Motor neuron (in vitro differentiated cells): ENCODE measurements at places on chromosomes 12 and 14.
A peak's percentile ranks its signal among the peaks of the same experiment; 100 is the strongest.

DNA sequence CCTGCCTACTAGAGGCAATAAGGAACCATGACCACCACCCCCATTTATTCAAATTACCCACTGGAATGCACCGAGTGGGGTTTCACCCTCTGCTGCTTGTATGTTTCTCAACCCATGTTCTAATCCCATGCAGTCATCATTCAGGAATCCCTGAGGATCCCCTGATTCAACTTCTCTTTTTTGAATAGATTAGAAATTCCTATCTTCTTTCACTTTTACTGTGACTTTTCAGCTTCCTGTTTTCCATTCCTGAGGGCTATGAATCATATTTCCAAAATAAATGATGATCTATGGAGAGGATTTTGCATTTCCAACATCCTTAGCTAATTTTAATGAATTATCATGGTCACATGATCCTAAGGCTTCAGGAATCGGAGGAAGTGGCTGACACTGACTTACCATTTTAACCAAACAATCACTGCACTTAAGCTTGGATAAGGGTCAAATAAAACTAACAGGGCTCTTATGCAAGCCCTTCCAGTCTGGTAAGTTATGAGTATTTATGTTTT, 19.4 kb upstream of the P2RX4 start:
- ATAC-seq: no peak

DNA sequence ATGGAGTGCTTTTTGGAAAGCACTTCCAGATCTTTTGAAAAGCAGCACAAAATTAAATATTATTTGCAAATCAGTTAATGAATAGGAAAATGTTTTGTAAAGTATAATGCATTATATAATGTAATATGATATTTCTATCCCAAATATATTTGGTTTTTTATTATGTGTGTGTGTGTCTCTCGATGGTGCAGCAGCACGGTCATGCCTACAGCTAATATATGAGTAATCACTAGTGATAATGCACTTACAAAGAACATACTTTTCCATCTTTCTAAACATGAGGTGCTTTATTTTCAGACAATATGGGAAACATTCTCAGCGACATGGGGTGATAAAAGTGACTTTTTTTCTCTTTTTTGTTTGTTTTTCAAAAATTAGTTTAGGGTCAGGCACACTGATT, 1.3 kb upstream of the EEA1 start:
- ATAC-seq: no peak

GRCh38 chr12:19553175-19553574, 113.9 kb downstream of the AEBP2 start:
- ATAC-seq: no peak

DNA sequence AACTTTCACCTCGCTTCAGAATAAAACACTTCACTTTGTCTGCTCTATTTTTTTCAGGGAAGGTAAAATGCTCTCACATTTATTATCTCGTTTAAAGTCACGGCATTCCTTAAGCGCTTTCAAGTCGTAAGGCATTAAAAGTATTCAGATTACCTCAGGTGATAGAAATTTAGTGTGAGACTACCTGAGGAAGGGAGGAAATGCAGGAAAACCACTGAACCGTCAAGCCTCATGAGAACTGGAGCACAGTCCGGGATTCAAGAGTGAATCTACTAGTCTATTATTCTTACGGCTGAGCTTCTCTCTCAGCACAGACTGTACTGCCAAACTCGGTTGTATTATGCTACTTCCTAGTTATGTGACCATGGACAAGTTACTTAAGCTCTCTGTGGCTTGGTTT, 8.3 kb upstream of the PPFIBP1 start:
- no peak for ATAC-seq

DNA sequence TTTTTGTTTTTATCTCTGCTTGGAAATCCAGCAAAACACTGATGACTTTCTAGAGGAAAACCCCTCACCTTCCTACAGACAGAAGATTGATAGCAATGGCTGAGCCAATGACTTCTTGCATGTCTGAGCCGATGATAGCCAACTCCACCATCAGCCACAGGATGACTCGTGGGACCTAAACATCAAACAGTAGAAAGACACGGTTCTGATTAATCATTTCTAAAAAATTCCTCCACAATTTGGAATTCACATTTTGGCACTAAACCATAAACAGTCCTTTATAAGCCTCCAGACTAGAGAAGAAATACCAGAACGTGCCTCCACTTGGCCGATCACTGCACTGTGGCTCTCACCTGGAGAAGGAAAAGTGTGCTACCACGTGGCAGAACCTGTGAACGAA, 25.9 kb downstream of the SLC11A2 start:
- ATAC-seq: no peak

DNA sequence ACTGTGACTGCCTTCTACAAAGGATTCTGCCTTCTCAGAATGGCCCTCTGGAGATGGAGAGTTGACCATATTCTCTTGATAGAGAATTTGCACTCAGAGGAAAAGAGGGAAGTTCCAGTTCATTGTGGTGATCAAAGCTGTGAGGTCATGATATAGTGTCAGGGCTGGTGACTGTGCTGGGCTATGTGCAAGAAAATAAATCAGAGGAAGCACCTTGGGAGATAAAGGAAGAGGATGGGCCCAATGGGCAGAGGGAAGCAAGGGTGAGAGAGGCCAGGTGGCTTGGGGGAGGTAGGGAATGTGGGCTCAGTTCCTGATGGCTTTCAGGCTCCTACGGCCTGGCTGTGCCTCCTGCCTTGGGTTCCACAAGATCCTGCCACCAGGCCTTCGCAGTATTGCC, 145.8 kb downstream of the SLC8A3 start:
- ATAC-seq: no peak

DNA sequence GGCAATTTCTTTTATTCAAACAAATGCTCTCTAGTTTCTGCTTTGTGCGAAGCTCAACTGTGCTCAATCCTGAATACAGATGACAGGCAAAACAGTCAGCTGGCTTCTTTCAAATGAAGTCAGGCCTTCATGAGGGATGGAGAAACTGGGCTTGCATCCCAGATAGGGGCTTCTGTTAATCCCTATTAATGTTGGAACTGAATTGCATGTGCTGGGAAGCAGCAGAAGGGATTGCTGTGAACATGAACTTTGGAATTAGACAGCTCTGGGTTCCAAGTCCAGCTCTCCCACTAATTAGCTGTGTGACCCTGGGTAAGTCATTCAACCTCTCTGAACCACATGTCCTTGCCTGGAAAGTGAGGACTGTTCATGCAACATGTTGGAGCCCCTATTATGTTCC, 21.1 kb upstream of the CORO1C start:
- no peak for ATAC-seq

GRCh38 chr14:99286761-99287160, 14.8 kb upstream of the BCL11B start:
- no peak for ATAC-seq

GRCh38 chr14:89365061-89365801, 51.8 kb downstream of the FOXN3 start:
- ATAC-seq: no peak

- ATAC-seq: no peak
Measured at GRCh38 chr12:109545826-109546225, 27.5 kb downstream of the MMAB start.

- ATAC-seq: peak; percentile 46
Measured at GRCh38 chr12:54988402-54989054, 4.0 kb upstream of the TESPA1 start.

DNA sequence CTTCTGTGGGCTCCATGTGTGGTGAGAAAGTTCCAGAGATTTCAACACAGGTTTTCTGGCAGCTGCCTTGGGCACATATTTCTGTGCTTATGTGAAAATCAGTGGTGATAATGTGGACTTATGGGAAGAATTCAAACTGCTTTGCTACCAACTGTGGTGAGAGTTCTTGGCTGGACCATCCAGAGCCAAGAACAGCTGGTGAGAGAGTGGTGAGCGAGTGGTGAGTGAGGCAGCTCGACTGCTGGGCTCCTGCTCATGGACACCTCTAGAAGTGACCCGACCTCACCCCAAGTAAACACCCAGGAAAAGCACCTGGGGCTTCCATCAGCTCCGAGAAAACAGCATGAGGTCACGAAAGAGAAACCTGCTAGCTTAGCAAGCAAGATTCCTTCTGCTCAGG, 106.4 kb downstream of the PIWIL1 start:
- ATAC-seq: no peak

GRCh38 chr12:124919521-124920352, 5.3 kb upstream of the UBC start:
- ATAC-seq: no peak

DNA sequence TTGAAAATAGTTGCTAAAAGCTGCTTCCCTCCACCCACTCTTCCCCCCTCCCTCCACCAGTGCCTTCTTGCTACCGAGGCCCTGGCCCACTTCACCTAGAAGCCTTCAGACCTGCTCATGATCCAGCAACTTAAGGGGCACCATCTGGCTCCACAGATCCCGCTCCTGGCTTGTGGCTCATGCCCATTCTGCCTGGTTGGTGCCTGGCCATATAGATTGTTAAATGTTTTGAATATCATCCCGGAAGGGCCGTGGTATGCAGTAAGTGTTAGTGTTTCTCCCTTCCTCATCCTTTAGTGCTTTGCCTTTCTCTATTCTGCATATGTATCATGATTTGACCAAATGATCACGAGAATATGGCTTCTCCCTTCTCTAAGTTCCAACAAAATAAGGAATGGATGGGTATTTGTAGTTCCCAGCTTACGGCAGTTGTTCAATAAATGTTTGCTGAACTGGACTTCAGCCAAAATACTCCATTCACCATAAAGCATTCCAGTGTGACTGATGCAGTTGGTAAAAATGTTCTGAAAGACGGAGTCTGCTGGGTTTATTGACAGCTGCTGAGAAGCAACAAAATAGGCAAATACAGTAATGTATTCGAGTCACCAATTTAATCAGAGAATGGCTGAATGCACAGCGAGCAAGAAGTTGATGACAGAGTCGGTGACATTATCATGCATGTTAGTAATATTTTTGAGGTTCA, 30.7 kb downstream of the GRIP1 start:
- ATAC-seq: peak; percentile 56

DNA sequence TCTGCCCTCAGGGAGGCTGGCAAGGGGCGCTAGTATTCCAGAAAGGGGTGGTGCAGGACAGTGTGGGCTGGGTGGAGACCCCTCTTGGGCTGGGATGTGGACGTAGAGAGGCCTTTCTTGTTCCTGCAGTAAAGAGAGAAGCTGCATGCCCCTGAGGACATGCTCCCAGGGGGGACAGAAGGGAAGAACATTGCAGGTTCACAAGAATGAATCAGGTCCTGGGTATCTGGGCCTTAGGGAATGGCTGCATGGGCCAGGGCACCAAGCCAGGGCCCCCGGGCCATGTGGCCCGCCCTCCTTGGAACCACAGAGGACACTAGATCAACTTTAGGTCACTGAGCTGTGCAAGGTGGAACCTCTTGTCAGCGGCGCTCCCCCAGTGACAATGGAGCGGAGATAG, 51.8 kb downstream of the ZNF664 start:
- ATAC-seq: peak; percentile 8

DNA sequence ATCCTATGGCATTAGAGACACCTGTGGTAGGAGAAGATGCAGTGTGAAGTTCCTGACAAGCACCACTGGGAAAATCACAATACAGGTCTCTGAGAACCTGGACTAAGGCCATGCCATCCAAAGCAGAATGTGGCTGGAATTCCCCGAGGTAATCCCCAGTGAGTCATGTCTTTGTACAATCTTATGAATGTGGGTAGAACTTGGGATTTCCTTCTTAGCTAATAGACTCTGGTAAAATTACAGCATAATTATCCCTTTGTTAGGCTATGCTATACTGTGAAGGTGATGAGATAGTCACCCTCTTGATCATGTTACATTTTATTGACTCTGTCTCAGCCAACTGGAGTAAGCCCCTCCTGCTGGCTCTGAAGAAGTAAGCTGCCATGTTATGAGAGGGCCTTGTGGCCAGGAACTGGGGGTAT, 224.3 kb upstream of the DCN start:
- no peak for ATAC-seq

- no peak for ATAC-seq
Measured at GRCh38 chr14:50061664-50062437, 54.5 kb downstream of the VCPKMT start.

GRCh38 chr12:91001306-91001705, 3.5 kb downstream of the EPYC start:
- ATAC-seq: no peak

- peak; percentile 57 for ATAC-seq
Measured at GRCh38 chr12:68497702-68498101, 113.0 kb upstream of the RAP1B start.

DNA sequence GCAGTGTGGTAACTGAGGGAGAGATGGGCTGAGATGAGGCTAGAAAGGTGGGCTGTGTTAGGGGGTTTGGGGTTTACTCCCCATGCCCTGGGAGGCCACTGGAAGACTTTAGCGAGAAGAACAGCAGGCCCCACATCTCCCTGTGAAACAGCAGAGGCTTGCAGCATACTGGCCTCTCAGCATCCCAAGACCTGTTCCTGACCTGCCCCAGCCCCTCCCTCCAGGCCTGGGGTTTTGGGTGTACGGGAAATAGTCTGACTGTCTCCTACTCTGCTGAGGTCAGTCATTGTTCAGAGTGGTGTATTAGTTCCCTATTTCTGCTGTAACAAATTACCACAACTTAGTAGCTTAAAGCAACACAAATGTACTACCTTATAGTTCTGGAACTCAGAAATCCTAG, 103.5 kb upstream of the HIF1A start:
- no peak for ATAC-seq

DNA sequence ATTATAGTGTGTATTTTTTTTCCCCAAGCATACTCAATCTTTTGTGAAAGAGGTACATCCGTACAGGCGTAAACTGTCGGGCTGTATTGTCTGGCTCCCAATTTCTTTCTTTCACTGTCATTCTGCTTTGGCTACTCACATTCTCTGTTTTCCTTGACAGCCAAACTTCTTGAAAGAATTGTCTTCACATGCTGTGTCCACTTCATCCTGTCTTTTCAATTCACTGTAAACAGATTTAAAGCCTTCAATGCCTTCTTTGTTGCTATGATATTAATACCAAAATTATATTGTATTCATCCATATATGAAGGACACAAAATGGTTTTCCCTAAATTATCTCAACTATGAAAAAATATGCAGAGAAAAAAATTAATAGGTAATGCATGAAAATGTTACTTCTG, 6.0 kb upstream of the ATP23 start:
- no peak for ATAC-seq

- ATAC-seq: peak; percentile 80
Measured at GRCh38 chr14:99537399-99537798, 56.2 kb downstream of the CCNK start.

- ATAC-seq: no peak
Measured at GRCh38 chr12:96040305-96041133, 5.1 kb upstream of the LTA4H start.

DNA sequence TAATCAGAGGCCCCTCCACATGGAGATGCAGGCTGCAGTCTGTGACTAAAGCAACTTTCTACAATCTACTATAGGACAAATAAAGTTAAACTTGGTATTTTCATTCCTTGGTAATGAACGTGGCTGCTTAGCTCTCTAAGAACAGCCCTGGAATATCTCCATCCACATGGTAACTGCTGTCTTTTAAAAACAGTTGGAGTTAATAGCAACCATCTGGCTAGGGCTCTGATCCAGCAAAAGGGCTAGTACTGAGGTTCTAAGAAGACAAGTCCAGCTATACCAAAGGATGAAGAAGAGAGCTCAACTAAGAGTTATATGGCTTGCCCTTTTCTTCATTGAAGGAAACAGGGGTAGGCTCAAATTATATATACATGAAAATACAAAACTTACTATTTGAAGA, 920.1 kb downstream of the FLRT2 start:
- no peak for ATAC-seq
